ENCODE measurements at places on chromosomes 5 and 9.

DNA sequence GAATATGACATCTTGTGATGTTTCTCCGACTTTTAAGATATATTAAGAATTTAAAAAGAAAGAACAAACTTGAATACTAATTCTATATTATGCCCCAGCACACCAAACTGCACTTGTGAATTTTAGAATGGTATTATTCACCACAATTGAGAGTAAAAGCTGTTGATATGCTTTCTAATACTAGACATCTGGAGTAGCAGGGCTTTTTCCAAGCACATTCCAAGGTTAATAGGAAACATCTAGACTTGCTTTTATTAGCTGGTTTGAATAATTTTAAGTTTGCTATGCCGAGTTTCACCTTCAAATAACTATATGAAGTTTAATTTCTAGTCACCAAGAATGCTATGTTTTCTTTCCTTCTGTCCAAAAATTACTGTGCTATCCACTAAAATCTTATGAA is 13.5 kb downstream of the NREP start:
- no peak for DNase-seq

DNA sequence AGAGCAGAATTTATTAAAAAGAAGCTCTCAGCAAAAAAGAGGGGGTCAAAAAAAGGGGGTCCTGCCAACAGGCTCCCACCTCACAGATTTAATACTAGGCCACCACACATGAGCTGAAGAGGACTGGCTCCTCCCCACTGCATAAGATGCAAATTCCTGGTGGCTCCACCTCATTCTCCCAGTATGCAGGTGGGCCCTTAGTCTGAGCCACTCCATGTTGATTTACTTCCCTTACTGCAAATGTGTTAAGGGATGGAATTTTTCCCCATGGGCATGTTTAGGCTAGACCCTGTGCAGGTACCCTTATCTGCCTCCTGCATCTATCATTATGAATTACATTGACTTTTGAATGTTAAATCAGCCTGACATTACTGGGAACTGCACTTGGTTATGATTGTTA is 82.9 kb downstream of the ISOC1 start:
- DNase-seq = no peak

- DNase-seq = no peak
Observed at GRCh38 chr5:131393498-131393968, 129.7 kb downstream of the CDC42SE2 start.

DNA sequence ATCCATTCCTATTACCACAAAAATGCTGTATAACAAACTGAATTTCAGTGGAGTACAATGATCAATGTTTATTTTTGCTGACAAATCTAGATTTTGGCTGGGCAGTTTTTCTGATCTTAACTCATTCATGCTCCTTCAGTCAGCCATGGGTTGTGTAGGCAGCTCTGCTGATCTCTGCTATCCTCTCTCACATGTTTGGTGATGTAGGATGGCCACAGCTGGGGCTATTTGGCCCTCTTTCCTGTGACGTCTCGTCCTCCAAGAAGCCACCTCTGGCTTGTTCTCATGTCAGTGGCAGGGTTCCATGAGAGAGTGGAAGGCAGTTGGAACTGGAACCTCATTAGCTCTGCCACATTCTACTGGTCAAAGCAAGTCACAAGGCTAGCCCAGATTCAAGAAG is 8.9 kb downstream of the NLN start:
- no peak for DNase-seq

GRCh38 chr9:124040935-124041816 is 29.6 kb downstream of the LHX2 start:
- DNase-seq = peak; percentile 32

GRCh38 chr5:177997319-177997670 is 1.3 kb upstream of the PROP1 start:
- DNase-seq = no peak

DNA sequence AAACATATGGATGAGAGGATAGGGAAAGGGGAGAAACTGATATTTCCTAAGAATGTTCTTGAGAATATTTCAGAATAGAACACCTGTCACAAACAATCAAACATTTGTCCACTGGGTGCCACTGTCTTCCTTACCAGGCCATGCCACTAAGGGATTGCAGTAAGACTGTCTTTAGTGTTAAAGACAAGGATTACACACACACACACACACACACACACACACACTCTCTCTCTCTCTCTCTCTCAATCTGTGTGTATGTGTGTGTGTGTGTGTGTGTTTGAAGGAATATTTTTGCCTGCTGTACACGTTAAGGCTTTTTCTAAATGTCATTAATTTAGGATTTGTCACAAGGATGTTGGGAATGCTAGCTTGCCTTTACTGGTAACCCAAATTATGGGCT is 54.4 kb downstream of the CCDC192 start:
- peak; percentile 55 for DNase-seq

- peak; percentile 5 for DNase-seq
Observed at GRCh38 chr5:112907166-112907631, 14.8 kb downstream of the REEP5 start.

GRCh38 chr9:92739346-92739970 is 25.2 kb downstream of the BICD2 start:
- DNase-seq = no peak

DNA sequence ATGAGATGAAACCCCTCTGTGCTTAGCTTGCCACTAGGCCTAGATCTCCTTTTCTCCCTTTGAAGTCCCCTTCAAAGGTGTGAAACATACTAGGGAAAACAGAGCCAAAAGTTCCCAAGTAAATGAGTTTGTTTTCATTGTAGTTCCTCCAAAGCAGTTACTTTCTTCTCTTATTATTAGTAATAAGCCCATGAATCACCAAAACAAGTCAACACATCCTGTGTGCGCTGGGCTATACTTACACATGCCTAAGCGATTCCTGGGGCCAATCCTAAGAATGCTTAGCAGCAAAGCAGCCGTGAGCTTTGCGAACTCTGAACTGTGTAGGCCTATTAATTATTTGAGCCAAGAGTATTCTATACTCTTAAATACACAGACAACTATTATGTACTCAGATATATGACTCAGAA is 7.6 kb downstream of the ENC1 start:
- no peak for DNase-seq

DNA sequence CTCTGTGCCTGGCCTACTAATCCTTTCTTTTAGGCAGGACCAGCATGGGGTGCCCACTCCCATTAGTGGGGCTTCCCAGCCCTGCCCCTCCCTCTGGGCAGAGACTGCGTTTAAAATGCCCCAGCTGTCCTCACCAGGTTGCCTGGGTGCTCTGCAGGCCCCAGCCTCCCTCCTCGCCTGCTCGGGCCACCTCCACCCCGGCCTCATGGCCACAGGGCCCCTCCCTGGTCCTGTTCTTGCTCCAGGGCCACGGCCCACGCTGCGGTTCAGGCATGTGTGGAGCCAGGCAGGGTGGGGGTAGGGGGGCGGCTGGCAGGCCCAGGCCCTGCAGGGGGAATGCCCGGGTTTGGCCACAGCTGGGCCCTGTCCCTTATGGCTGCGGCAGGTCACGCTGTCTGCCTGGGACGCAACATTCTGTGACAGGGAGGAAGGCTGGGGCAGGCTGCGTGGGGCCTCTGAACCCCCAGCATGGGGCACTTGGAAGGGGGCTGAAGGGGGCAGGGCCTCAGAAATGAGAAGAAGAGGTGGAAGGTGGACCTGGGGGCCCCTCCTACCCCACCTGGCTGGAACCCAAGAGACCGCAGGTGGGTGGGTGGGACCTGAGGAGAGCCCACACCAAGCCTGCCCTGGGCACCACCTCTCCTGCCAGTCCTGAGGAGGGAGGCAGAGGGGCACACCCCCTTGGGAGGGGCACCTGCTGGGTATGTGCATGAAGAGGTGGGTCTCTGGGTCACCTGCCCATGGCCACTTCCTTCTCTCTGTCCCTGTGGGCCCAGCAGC is at the start of gene LCN12:
Gene LCN12, plus strand, starts transcription at position 733 of the 780 bp plus-strand sequence. CDS start 55 bp downstream, outside the sequence.
- no peak for DNase-seq

- DNase-seq = no peak
Observed at GRCh38 chr5:39223565-39224156, 4.3 kb upstream of the FYB1 start.

DNA sequence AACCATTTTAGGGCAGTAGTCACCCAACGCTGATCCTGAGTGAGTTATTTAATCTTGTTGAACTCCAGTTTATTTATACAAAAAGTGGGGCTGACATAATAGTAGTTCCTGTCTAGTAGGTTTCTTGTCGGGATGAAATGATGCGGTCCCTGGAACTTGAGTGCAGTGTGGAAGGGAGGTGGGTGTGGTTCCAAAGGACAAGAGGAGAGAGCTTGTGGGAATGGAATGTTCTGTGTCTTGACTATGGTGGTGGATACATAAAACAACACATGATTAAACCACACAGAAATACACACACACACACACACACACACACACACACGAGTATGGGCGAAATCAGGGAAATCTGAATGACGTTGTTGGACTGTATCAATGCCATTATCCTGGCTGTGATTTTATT is 66.1 kb upstream of the BARHL1 start:
- no peak for DNase-seq

GRCh38 chr5:31866166-31866565 is 227.2 kb downstream of the PDZD2 start:
- DNase-seq = no peak

- DNase-seq = no peak
Observed at GRCh38 chr5:173119719-173120118, 24.6 kb upstream of the BNIP1 start.

DNA sequence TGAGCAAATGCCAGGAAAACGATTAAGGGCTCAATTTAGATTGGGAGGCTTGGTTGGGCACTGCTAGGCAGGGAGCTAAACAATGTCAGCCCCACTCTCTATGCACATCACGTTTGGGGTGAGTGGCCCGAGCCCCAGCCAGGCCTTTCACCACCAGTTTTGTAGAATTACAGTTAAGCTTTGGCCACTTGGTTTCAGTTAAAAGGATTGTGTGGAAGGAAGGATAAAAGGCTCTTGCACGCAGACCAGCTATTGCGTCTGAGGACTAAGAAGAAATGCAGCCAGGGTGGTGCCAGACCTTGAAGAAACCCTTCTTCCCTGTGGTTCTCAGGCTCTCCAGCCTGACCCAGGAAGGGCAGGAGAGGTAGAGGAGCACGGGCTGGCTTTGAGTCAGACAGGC is 125.3 kb upstream of the SLC44A1 start:
- no peak for DNase-seq

DNA sequence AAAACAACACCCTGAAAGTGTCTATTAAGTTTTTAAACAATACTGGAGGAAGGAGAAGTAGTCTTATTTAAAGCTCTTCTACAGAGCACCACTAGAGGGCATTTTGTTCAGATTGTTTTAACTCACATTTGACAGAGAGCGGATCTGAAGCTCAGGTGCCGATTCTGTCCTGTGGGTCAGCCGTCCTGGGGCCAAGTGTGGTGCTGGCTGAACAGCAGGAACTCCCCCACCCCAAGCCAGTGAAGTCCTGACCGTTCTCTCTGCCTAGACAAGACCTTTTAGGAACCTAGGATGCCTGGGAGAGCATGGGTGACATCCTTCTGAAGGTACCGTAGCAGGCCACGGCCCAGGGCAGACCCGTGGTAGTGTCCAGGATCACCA is 3.9 kb downstream of the EXOC3 start:
- peak; percentile 55 for DNase-seq

DNA sequence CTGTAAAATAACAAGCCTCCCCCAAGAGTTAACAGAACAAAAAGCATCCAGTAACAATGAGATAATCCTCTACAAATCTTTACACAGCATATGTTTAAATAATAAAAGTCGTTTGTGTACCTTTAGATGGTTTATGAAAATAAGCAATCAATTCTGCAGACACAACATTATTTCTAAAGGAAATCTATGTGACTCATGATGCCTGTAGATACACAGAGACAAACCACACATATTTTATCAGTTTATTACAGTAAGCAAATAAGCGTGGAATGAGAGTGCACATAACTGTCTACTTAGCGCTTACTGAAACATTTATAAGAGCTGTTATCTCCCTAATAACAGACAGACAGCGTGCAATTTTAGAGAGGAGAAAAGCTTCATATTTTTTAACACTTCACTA is 243.6 kb downstream of the AP3B1 start:
- no peak for DNase-seq

- DNase-seq = peak; percentile 43
Observed at GRCh38 chr5:139272471-139273321, 20.8 kb upstream of the MATR3 start.

DNA sequence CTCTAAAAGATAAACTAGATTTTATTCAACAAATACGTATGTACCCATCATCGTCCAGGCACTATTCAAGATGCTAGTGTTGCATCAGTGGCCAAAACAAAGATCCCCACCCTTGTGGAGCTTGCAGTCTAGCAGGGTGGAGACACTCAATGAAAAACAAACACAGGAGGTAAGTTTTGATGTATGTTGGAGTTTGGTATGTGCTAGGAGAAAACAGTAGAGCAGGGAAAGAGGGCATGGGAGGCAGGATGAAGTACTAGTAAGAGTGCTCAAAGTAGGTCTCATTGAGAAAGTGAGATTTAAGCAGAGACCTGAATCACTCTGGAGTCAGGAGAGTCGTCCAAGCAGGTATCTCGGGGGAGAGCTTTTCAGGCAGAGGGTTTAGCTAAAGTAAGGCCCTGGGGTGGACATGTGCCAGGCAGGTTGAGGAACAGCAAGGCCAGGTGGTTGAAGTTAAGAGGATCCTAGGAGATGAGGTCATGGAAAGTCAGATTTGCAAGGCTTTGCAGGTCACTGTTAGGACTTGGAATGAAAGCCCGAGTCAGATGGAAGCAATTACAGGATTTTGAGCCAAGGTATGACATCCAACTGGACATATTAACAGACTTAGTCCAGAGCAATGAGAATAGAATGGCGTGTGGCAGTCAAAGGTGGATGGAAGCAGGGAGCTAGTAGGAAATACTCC is 9.2 kb downstream of the SNX18 start:
- DNase-seq = no peak

- no peak for DNase-seq
Observed at GRCh38 chr9:88523056-88523455, 11.9 kb upstream of the NXNL2 start.

- DNase-seq = no peak
Observed at GRCh38 chr5:123819833-123820232, 307.9 kb downstream of the CSNK1G3 start.

- DNase-seq = no peak
Observed at GRCh38 chr5:111922344-111922743, 165.3 kb upstream of the NREP start.

- no peak for DNase-seq
Observed at GRCh38 chr5:109876941-109877669, 187.4 kb downstream of the MAN2A1 start.
